Osteocyte (in vitro differentiated cells): ENCODE measurements at places on chromosomes 16 and 17. TPM values are rescaled to one million over a fixed set of nuclear protein-coding genes. Genes with fewer than 3 reads are reported as not detected.
A peak's percentile ranks its signal among the peaks of the same experiment; 100 is the strongest.

DNA sequence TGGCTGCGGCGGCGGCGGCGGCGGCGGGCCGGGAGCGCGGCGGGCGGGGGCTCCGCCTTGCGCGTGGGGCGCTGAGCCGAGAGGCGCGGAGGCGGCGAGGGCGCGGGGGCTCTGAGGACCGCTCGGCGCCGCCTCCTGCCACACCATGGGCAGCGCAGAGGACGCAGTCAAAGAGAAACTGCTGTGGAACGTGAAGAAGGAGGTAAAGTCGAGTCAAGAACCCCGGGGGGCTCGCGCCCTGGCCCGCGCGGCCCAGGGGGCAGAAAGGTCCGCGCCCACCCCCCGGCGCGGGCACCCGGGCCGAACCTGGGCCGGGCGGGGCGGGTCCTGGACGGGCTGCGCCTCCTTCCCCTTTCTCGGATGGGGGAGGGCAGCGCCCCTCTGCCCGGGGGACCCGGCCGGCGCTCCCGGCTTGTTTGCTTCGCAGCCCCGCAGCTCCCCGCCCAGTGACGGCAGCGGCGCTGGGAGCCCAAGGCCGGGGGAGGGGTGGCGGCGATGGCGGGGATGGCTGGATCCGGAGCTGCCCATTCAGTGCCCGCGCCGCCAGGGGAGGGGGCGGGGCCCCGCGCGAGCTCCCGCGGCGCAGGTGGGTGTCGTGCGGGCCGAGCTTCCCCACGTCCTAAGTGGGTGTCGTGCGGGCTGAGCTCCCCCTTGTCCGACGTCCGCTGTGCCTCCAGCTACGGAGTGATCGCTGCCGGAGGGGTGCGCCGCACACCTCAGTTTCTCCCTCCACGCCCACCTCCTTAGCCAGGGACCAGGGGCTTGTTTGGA, 428 bp downstream of the SGSM2 start:
- peak; percentile 89 for DNase-seq

- no peak for DNase-seq
Measured at GRCh38 chr17:21595086-21595485, 97.2 kb upstream of the KCNJ18 start.

- DNase-seq, result no peak
Measured at GRCh38 chr17:81183316-81183715, 17.3 kb upstream of the AATK start.

DNA sequence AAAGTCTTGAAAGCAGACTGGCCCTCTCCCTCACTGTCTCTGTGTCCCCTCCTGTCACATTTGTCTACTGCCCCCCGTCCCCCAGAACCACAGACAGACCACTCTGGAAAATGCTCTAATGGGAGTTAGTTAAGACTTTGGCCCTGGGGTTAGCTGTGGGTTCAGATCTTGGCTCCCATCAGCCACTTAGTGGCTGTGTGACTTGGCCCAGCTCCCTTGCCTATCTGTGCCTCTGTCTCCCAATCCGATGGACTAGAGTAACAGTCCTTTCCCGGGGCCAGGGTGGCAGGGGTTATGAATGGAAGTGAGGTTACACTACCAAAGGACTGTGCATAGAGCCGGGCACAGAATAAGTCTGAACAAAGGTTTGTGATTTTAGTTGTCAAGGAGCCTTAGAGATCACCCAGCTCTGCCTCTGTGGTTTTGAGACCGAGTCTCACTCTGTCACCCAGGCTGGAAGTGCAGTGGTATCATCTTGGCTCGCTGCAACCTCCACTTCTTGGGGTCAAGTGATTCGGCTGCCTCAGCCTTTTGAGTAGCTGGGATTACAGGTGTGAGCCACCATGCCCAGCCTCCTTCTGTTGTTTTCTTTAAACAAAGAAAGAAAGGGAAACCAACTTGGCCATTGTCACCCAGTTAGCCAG, 23.7 kb downstream of the PPL start:
- DNase-seq, result no peak

DNA sequence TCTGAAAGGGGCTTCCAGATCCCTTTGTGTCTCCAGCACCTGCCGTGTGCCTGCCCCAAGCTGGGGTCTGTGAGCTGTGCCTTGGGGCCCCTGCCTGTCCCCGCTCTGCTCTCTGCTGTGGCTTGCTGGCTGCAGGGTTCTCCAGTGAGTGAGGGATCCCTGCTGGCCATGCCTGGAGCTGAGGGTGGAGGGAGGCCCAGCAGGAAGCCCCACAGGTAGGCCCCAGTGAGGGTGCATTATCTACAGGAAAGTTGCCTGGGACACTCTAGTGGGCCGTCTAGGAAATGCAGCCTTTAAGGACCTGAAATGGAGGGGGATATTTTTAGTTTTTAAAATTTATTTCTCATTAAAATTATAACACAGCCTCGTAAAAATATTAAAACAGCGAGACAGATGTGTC, 50.9 kb downstream of the JPH3 start:
- no peak for DNase-seq

DNA sequence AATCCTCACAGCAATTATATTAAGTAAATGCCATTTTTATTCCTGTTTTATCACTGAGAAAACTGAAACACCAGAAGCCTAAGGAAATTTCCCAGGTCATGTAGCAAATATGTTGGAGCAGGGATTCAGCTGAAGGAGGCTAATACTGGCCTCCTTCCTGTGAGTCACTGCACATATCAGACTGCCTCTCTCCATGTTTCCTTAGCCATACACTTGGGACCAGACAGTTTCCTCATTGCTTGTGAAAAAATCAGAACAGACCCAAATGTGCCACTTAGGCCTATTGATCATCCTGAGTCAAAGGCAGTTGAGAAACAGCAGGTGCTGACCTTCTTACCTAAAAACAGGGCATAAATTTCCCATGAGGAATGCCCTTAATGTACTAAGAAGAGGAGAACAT, 18.9 kb upstream of the ELAC2 start:
- DNase-seq, result no peak

GRCh38 chr16:86296256-86296655, 214.1 kb upstream of the FOXF1 start:
- DNase-seq, result no peak

DNA sequence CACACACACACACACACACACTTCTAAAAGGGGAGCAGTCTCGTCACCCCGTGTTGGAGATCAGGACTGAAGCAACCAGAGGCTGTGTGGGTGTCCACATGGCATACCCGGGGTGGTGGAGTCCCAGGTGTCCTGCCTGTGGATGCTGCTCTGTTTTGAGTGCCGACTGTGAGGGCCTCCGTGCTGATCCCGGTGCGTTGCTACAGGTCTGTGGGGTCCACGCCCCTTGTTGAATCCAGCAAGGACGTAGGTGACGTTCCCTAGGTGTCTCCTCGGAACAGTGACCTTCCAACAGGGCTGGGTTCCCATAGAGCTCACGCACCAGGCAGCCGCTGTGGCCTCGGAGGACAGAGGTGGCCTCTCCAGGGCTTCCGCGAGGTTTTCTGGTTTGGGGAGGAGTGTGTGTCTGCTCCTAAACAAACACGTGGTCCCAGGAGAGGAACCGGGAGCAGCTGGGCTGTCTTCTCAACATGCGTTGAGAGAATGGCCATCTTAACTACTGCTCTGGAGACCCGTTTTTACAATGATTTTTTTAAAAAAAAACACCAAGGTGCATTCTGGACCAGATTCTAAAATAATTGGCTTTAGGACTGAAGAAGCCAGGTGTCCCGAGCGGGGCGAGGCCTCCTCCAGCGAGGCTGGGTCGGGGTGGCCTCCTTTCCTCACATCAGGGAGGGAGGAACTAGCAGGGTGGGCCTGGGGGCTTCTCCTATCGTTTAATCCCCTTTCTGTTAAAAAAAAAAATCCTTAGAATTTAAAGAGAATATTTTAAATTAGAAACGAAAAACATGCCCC, 100.6 kb upstream of the ZNF750 start:
- no peak for DNase-seq

- DNase-seq, result no peak
Measured at GRCh38 chr16:74625500-74626350, 18.8 kb upstream of the GLG1 start.

DNA sequence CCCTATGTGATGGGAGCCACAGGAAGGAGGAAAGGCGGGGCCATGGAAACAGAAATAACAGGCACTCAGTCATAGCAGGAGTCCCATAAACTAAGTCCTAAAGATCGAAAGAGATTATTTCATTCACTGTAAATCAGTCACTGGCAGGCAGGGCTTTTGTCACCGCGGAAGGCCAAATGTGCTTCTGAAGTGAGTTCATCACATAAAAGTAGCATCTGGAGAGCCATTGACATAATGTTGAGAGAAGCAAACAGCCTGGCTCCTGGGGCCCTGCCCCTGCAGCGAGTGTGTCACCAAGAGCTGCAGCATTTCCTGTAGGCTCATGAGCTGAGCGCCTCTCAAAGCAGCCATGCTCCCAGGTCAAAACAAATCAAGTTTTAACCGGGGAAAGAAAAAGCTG, 476.2 kb downstream of the HAPSTR1 start:
- no peak for DNase-seq

- peak; percentile 98 for DNase-seq
Measured at GRCh38 chr17:50209472-50210239, 8.2 kb upstream of the COL1A1 start.

Gene BCO1
- total RNA-seq, result not detected in 2 replicates

Gene HAGHL
- total RNA-seq, result 11.3 and 17.3 TPM in 2 replicates

Gene CCL7
- total RNA-seq, result not detected in 2 replicates

Gene RPTOR
- total RNA-seq, result 36.0 and 37.1 TPM in 2 replicates

Gene TNFRSF17
- total RNA-seq, result not detected in 2 replicates

Gene HYDIN
- total RNA-seq, result not detected in 2 replicates

Gene CNTNAP4
- total RNA-seq, result not detected in 2 replicates
